ENCODE measurements at places on chromosomes 6 and 20.

DNA sequence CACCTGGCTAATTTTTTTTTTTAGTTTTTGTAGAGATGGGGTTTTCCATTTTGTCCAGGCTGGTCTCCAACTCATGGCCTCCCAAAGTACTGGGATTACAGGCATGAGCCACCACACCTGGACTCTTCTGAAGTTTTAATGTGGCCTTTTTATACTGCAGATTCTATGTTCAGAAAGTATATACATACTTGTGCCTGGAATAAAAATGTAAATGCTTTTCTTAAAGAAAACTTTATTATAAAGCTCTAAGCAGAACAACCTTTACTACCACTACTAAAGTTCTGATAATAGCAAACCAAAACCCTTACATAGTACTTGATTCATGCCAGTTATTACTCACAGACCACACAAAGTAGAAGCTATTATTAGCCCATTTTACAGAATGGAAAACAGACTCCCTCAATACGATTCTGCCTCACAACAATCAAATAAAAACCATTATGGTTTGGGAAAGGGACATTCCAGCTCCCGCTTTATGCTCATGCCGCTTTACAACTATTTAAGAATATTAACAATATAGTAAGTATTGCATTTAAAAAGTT, 5.3 kb downstream of the PHIP start:
- no peak for DNase-seq

- DNase-seq, result no peak
Observed at GRCh38 chr20:46060301-46060881, 29.4 kb downstream of the NCOA5 start.

DNA sequence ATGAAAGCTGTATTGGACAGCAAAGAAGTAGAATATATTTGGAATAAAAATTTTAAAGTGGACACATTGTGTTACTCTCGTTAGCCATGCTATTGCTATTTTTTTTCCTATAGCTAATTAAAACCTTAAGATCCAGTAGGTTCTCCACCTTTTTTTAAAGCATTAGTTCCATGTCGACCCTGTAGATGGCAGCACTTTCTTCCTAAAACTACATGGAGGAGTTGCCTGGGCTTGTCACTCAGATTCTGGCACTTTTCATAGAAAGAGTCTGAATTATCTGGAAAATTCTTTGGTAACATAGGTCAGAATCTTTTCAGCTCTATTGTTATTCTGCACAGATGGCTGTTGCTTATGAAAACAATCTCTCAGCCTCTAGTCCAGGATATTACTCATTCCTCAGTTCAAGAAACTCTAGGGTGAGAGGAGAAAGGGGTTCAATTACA, 42.0 kb upstream of the ESR1 start:
- no peak for DNase-seq

DNA sequence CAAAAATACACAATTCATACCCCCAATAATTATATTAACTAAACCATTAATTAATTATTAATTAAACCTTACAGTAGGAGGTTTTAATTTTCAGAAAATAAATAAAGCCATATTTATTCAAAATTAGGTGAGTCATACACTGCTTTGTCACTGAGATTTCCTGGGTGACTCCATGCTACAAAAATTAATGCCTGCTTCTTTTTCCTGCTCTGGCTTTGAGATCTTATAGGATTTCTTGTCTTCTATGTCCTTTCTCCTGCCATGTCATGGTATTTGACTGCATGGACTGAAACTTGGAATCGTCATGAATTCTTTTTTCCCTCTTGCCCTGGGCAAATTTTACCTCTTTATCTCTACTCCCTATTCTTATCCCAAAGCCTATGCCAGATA, 133.2 kb downstream of the PHACTR1 start:
- DNase-seq, result no peak

DNA sequence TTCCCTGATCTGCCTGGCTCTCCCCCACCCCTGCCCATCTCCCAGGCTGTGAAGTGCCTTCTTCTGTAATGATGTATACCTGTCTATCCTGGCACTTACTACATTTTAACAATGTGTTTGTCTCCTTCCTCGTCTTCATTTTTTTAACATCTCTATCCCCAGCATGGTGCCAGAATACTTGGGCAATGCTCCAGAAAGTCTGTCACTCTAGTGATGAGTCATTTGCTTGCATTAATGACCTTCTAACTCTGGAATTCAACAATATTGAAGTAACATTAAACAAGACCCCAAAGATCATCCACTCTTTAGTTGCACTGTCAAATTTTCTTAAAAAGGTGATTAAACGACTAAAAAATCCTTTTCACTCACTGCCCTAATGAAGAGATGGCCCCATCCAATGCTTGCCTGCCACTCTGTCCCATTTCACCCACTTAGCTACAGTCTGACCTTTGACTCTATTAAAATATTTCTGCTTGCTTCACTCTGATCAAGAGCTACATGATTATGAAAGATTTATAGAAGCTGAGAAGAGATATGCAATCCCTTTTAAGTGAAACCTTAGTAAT, 7.7 kb upstream of the KLHL31 start:
- no peak for DNase-seq

GRCh38 chr20:400454-401275, 7.4 kb upstream of the RBCK1 start:
- DNase-seq, result no peak

DNA sequence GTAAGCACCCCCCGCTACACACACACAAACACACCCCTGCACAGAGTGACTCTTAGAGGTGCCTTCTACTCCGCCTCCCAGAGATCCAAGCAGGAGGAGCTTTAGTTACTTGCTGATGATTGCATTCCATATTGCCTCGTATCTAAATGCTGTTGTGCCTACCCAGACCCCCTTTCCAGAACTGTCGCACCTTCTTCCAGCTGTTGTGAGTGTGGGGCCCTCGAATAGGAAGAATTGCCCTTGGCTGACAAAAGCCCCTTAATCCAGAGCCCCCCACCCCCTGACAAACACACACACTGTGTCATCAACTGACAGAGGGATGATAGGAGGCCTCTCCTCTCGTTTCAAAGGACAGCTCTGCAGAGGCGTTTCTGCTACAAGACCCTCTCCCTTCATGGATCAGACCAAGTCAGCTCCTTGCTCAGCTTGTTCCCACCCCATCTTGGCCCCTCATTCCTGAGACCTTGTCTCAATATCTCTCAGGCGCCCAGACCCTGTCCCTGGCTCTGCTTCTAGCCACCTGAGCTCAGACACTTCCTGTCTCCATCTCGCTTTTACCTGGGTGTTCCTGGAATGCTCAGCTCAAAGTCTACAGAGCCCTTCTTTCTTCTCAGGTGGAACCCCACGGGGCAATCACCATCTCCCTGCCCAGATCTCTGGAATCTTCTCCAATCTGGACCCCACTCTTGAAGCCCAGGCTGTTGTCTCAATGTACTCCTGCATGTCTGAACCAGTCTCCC, 4.0 kb upstream of the VSX1 start:
- no peak for DNase-seq

- DNase-seq, result no peak
Observed at GRCh38 chr6:154995254-154996015, at the start of gene TIAM2. TSS of gene TIAM2 (plus strand) at chr6:154995315. CDS start at chr6:155129224, 133,909 bp downstream.

DNA sequence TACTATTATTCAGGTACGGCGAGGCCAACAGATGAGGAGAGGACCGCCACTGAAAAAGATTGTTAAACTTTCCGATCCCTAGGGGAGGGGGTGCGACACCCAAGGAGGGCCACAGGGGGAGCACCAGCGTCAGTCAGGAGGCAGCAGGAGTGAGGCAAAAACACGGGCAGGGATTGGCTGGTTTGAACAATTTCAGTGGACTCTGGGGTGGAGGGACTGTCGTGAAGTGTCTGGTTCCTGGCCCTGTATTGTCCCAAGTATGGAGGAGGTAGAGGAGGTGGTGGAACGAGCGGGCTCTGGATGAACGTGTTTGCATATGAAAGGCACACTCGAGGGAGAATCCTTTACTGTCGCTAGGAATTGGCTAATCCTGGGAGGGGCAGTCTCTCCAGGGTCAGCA, 32.5 kb upstream of the MCUR1 start:
- DNase-seq, result no peak

GRCh38 chr20:59035381-59035780, 3.2 kb upstream of the ATP5F1E start:
- no peak for DNase-seq

GRCh38 chr6:11353921-11354389, 121.5 kb upstream of the NEDD9 start:
- peak; percentile 35 for DNase-seq

GRCh38 chr20:725491-725890, 42.8 kb downstream of the SLC52A3 start:
- no peak for DNase-seq

- no peak for DNase-seq
Observed at GRCh38 chr6:53203483-53203882, 54.8 kb upstream of the GCM1 start.

GRCh38 chr6:39430871-39431523, 108.5 kb upstream of the KCNK16 start:
- no peak for DNase-seq

DNA sequence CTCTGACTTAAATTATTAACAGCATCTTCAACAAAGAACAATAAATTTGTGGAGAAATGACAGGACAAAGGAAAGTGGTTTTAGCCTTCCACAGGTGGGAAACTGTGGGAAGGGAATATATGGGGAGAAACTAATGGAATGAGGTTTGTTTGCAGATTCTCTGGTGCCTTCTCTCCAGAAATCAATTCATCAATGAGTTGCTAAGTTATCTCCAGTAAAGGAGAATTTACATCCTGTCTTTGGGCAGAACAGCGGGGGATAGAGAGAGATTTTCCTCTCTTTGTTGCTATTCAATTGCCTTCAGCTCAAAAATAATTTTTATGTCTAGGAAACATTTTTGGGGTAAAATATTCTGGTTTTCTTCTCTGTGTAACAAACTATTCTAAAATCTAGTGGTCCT, 36.9 kb upstream of the LCA5 start:
- DNase-seq, result no peak

- no peak for DNase-seq
Observed at GRCh38 chr20:4457566-4458543, 263.9 kb upstream of the PRND start.

DNA sequence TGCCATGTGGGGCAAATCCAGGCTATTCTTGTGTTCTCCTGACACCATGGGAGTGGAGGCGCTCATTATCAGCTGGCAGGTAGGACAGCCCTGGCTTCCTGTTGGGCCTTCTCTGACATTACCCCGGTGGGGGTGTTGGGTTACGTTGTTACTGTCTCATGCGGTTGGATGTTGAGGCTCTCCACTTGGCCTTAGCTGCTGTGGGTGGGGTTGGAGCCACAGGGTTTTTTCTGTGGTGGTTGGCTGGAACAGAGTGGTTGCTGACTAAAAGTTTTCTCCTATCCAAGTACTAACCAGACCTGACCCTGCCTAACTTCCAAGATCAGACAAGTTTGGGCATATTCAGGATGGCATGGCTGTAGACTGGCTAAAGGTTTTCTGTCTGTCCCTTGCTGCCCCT, 20.2 kb downstream of the RIPK1 start:
- DNase-seq, result no peak

- no peak for DNase-seq
Observed at GRCh38 chr6:110185879-110186278, 5.7 kb downstream of the CDC40 start.

GRCh38 chr6:16332175-16332542, 93.8 kb downstream of the GMPR start:
- DNase-seq, result peak; percentile 71

- DNase-seq, result no peak
Observed at GRCh38 chr6:139433631-139434419, 59.4 kb upstream of the CITED2 start.

DNA sequence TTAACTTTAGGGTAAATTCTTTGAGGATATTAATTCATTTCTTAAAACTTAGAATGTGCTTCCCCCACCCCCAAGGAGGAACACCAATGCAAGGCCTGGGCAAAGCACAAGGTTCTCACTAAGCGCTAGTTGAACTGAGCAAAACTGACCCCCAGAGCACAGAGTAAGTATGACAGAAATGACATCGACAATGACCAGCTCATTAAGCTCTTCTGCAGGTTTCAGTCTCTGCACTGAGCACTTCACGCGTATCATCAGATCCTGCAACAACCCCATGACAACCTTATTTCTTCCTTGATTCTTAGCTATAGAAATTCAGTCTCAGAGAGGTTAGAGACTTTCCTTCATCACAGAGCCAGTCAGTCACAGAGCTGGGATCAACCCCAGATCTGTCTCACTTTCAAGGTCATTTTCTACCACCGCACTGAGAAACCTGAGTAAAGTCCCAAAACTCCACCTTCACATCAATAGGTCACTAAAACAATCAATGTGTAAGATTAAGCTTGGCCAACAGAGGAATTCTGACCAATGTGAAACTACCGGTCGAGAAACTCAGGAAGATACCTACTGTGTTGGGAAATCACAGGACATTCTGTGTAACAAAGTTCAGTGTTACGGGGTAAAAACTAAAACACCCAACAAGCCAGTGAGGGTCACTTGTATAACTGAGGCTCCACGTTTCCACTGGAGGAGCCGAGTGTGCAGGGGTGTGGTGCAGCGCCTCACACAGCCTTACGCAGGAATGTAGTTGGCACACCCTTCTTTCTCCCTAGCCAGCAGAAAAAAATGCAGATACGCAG, 129.0 kb upstream of the FOXQ1 start:
- DNase-seq, result no peak

DNA sequence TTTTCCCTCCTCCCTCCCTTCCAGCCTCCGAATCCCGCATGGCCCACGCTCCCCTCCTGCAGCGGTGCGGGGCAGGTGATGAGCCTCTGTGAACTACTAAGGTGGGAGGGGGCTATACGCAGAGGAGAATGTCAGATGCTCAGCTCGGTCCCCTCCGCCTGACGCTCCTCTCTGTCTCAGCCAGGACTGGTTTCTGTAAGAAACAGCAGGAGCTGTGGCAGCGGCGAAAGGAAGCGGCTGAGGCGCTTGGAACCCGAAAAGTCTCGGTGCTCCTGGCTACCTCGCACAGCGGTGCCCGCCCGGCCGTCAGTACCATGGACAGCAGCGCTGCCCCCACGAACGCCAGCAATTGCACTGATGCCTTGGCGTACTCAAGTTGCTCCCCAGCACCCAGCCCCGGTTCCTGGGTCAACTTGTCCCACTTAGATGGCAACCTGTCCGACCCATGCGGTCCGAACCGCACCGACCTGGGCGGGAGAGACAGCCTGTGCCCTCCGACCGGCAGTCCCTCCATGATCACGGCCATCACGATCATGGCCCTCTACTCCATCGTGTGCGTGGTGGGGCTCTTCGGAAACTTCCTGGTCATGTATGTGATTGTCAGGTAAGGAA, at the start of gene OPRM1:
TSS of gene OPRM1 (plus strand) at position 10 of the 612 bp plus-strand sequence. CDS start at position 315, 305 bp downstream.
- DNase-seq, result no peak

DNA sequence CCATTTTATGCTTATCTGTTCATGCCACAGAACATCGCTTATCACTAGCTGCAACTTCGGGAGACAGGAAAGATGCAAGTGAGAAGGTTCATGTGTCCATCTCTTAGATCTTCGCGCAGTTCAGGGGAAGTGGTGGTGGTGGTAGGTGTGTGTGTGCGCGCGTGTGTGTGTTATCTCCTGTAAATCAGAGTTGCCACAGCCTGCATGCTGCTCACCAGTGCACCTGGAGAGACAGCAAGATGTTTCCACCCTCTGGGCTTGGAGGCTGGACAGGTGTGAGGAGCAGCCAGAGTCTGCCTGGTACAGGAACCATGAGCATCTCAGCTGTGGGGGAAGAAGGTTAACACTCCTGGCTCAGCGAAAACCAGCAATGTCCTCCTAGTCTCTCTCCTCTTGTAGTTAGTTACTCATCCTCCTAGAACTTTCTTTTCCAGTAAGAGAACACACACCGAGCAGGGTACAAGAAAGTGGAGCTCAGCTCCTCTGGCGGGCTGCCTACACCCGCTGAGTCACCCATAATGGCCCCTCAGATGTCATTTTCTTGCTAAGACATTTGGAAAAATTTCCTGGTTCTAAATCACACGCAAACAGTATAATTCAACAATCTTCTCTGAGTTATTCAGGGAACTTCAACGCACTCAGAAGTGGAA, 5.1 kb upstream of the TUBB1 start:
- DNase-seq, result no peak

All from activated CD8-positive, alpha-beta memory T cell treated with anti-CD3 and anti-CD28 coated beads for 1 hour (primary cell).